ENCODE measurements at places on chromosomes 12 and 14.

GRCh38 chr14:102516531-102517391 lies 7.2 kb upstream of the ANKRD9 start:
- peak overlapping the region; percentile 75 for H3K4me3 ChIP-seq
- DNase-seq = no peak
- H3K36me3 ChIP-seq = no peaks in the 10 kb centered on the region
- peak overlapping the region; percentile 36 for H3K27ac ChIP-seq
- H3K27me3 ChIP-seq = no peaks in the 10 kb centered on the region

- H3K27ac ChIP-seq = no peak overlapping the region
- H3K27me3 ChIP-seq = no peaks in the 10 kb centered on the region
- peaks cover 7% of the 10 kb centered on the region for H3K4me1 ChIP-seq
- H3K4me3 ChIP-seq = no peak overlapping the region
- DNase-seq = no peak
- no peaks in the 10 kb centered on the region for H3K36me3 ChIP-seq
These were observed 6.3 kb upstream of the USP44 start for GRCh38 chr12:95557625-95558024.

- no peaks in the 10 kb centered on the region for H3K4me1 ChIP-seq
- no peak overlapping the region for H3K27ac ChIP-seq
- no peak overlapping the region for H3K4me3 ChIP-seq
- H3K27me3 ChIP-seq = peaks cover 7% of the 10 kb centered on the region
These were observed 44.0 kb upstream of the HIF1A start for GRCh38 chr14:61651355-61651754.

DNA sequence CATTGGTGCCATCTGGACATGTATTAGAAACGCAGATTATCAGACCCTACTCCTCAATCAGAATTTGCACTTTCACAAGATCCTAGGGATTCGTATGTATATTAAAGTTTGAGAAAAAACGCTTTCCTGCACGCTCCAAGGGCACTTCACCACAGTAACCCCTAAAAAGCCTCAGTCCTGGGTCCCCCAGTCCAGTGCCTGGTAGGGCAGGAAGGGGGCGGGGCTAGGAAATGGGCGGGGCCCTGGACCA lies 369 bp downstream of the DEPDC4 start:
- peak overlapping the region; percentile 91 for H3K27ac ChIP-seq
- DNase-seq = no peak
- H3K4me1 ChIP-seq = no peaks in the 10 kb centered on the region
- no peaks in the 10 kb centered on the region for H3K36me3 ChIP-seq
- no peaks in the 10 kb centered on the region for H3K27me3 ChIP-seq
- peak overlapping the region; percentile 88 for H3K4me3 ChIP-seq

DNA sequence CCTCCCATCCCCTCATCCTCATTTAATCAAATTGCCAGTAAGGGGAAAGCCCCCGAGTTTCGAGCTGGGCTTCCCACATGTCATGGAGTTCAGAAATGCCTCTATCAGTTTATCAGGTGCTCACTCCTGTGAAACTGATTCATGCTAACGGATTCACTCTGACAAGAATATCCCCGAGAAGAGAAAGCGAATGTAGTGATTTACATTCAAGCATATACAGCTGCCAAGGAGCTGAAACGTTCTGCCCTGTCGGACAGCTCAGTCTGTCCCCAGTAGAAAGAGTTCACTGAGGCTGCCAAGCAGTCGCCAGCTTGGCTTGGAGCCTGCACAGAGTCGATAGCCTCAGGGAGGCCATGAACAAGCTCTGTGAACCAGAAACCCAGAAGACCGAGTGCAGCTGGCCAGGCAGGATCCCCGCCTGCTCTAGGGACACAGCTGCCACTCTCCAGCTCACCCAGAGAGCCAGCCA lies 88.4 kb downstream of the TMCC3 start:
- no peaks in the 10 kb centered on the region for H3K27me3 ChIP-seq
- H3K4me3 ChIP-seq = no peak overlapping the region
- H3K27ac ChIP-seq = no peak overlapping the region

GRCh38 chr14:88989911-88990310 lies 165.5 kb downstream of the TTC8 start:
- no peak for DNase-seq
- peaks cover under 1% of the 10 kb centered on the region for H3K27me3 ChIP-seq
- no peaks in the 10 kb centered on the region for H3K4me1 ChIP-seq
- H3K36me3 ChIP-seq = no peaks in the 10 kb centered on the region

- no peaks in the 10 kb centered on the region for H3K36me3 ChIP-seq
- H3K27me3 ChIP-seq = no peaks in the 10 kb centered on the region
- no peak overlapping the region for H3K4me3 ChIP-seq
These were observed 49.3 kb downstream of the SLC25A21 start for GRCh38 chr14:37122919-37123639.

- H3K4me1 ChIP-seq = no peaks in the 10 kb centered on the region
- DNase-seq = no peak
- no peak overlapping the region for H3K27ac ChIP-seq
- no peak overlapping the region for H3K4me3 ChIP-seq
These were observed 21.7 kb downstream of the STYK1 start for GRCh38 chr12:10652192-10652591.

GRCh38 chr14:81187832-81188522 lies 32.8 kb downstream of the GTF2A1 start:
- H3K36me3 ChIP-seq = peaks cover 24% of the 10 kb centered on the region
- DNase-seq = no peak
- H3K27ac ChIP-seq = no peak overlapping the region

- H3K36me3 ChIP-seq = no peaks in the 10 kb centered on the region
- H3K4me1 ChIP-seq = no peaks in the 10 kb centered on the region
- DNase-seq = no peak
- no peak overlapping the region for H3K4me3 ChIP-seq
- no peaks in the 10 kb centered on the region for H3K27me3 ChIP-seq
These were observed 23.2 kb downstream of the TEAD4 start for GRCh38 chr12:2982361-2982760.

- H3K4me3 ChIP-seq = peak overlapping the region; percentile 42
- H3K27me3 ChIP-seq = peaks cover 35% of the 10 kb centered on the region
- H3K27ac ChIP-seq = no peak overlapping the region
- H3K4me1 ChIP-seq = no peaks in the 10 kb centered on the region
These were observed 46.2 kb downstream of the BCAT1 start for GRCh38 chr12:24902511-24903328.

DNA sequence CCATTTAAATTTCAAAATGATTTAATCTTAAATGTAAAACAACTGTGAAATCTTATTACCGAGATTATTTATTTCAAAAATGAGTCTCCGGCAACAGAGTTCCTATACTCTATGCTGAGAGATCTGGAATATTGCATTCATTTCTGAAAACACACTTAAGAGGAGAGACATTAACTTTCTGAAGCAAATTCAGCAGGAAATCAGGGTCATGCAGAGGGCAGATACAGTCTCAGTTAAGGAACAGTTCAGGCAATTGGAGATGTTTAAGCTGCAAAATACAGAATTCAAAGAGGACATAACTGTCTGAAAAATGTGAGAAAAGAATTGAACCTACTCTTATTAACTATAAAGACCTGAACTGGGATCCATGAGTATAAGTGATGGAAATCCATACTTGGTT lies 320.7 kb downstream of the PAWR start:
- H3K27ac ChIP-seq = no peak overlapping the region
- no peaks in the 10 kb centered on the region for H3K36me3 ChIP-seq
- peaks cover 5% of the 10 kb centered on the region for H3K4me1 ChIP-seq
- DNase-seq = no peak
- no peaks in the 10 kb centered on the region for H3K27me3 ChIP-seq
- H3K4me3 ChIP-seq = no peak overlapping the region

GRCh38 chr12:46908236-46908935 lies 82.6 kb upstream of the SLC38A4 start:
- DNase-seq = peak; percentile 27
- H3K4me3 ChIP-seq = no peak overlapping the region
- peak overlapping the region; percentile 12 for H3K27ac ChIP-seq
- no peaks in the 10 kb centered on the region for H3K27me3 ChIP-seq

- no peak for DNase-seq
- H3K4me3 ChIP-seq = no peak overlapping the region
- no peaks in the 10 kb centered on the region for H3K4me1 ChIP-seq
- no peak overlapping the region for H3K27ac ChIP-seq
- H3K27me3 ChIP-seq = no peaks in the 10 kb centered on the region
These were observed 9.8 kb downstream of the ZNF605 start for GRCh38 chr12:132946246-132946820.

DNA sequence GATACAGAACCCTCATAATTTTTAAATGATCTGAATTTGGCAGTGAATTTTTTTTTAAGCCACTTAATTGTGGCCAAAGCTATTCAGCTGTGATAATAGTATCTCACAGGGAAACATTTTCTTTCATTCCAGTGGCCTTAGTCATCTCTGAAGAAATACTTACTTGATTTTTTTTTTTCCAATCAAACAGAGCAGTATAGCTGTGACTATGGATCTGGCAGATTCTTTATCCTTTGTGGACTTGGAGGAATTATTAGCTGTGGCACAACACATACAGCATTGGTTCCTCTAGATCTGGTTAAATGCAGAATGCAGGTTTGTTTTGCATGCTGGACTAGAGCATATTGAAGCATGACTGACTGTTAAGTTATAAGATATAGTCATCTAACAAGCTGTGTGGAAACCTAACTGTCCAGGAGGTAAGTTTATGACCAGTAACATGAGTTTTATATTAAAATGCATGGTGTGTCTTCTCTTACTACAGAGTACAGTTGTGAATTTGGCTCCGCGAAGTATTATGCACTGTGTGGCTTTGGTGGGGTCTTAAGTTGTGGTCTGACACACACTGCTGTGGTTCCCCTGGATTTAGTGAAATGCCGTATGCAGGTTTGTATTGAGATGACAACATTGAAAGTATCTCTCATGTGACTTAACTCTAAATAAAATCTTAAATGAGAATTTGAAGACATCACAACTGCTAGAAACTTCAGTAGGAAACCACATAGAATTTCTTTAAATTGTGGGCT lies 1.9 kb downstream of the SLC25A3 start:
- peaks cover 4% of the 10 kb centered on the region for H3K4me1 ChIP-seq
- H3K4me3 ChIP-seq = peak overlapping the region; percentile 84
- peak; percentile 59 for DNase-seq
- peak overlapping the region; percentile 95 for H3K27ac ChIP-seq
- H3K27me3 ChIP-seq = no peaks in the 10 kb centered on the region

DNA sequence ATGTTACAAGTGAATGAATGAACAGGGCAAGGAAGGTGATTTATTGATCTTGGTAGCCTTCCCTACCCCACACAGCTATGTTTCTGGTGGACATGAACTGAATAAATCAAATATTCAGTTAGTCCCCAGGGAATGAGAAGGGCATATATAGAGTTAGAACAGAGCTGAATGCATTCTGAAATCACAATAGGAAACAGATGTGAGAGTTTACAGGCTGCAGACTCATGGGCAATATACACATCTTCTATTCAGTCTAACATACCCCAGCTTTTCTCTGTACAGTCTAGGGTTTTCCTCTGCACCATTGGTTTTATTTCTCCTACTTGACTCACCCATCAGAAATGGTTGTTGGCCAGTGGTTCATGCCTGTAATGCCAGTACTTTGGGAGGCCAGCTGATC lies 7.3 kb upstream of the STX2 start:
- H3K4me3 ChIP-seq = no peak overlapping the region
- H3K36me3 ChIP-seq = no peaks in the 10 kb centered on the region
- H3K27me3 ChIP-seq = no peaks in the 10 kb centered on the region
- peak overlapping the region; percentile 59 for H3K27ac ChIP-seq
- DNase-seq = no peak

DNA sequence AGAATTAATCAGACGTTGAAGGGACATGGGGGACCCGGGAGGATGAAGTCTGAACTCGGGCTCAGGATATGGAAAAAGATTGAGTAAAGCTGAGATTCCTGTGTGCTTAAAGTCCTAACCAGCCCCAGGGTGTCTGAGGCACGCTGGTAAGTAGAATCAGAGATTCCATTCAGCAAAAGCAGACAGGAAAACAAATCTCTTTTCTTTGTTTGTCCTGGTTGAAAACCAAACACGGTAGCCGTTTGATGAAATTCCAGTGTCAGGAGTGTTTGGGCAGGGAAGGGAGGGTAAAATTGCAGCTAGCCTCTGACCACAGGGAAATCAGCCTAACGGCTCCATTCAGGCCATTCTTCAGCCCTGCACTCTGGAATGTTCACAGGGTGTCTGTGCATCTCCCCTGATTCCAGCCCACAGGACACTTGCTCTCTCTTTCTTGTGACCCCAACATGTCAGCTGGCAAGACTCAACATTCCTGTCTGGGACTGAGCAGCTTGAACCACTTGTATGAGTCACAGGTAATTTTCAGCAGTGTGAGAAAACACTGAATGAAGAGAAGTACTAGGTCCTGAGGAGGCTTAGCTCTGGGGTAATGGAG lies 31.0 kb downstream of the NINJ2 start:
- no peaks in the 10 kb centered on the region for H3K27me3 ChIP-seq
- DNase-seq = no peak
- H3K36me3 ChIP-seq = no peaks in the 10 kb centered on the region

DNA sequence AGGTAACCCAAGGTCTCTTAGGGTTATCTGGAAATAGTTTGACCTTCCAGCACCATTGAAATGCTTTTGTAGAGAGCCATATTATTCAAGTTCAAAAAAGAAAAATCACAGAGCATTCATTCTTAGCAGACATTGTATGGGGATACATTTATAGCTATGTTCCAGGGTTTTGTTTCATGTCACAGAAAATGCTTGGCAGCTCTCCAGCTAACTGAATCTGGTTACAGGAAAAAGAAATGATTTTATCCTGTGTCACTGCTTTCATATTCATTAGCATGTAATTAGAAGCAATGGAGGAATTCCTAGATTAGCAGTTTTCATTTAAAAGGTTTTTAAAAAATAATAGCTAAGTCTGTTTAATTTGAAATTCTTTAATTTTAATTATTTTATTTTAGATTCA lies 78.9 kb downstream of the SNAPC1 start:
- no peaks in the 10 kb centered on the region for H3K27me3 ChIP-seq
- H3K36me3 ChIP-seq = no peaks in the 10 kb centered on the region
- no peak overlapping the region for H3K27ac ChIP-seq
- no peak for DNase-seq
- H3K4me1 ChIP-seq = no peaks in the 10 kb centered on the region
- no peak overlapping the region for H3K4me3 ChIP-seq

- H3K4me3 ChIP-seq = no peak overlapping the region
- peaks cover 18% of the 10 kb centered on the region for H3K4me1 ChIP-seq
- DNase-seq = no peak
- no peaks in the 10 kb centered on the region for H3K36me3 ChIP-seq
These were observed 63.5 kb downstream of the DYRK2 start for GRCh38 chr12:67712011-67712410.

DNA sequence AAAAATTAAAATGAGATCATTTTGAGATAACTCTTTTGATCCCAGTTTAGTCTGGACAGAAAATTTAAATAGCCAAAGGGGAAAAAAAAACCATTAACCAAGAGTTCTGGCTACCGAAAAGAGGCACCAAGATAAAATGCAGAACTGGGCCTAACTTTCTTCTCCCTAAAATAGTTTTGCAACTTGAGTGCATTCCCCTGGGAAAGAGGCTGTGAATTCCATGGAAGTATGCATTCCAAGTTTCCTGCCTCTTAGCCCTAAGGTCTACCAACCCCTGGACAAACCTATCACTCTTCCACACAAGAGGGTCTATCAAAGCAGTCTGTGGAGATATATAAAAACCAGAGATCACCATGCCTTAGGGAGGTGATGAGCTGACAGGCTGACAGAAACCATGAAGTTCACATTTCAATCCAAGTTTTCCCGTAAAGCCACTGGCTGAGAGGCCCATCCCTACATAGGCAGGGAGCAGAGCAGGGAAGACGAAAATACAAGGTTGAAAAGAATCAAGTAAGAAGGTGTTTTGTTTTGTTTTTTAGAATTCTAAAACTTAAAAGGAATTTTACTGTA lies 33.8 kb downstream of the DCP1B start:
- no peak overlapping the region for H3K4me3 ChIP-seq
- no peak overlapping the region for H3K27ac ChIP-seq
- H3K36me3 ChIP-seq = peaks cover 14% of the 10 kb centered on the region
- DNase-seq = no peak

GRCh38 chr14:103501041-103501870 lies 21.4 kb downstream of the CKB start:
- no peaks in the 10 kb centered on the region for H3K4me1 ChIP-seq
- H3K27ac ChIP-seq = no peak overlapping the region
- H3K4me3 ChIP-seq = no peak overlapping the region
- no peaks in the 10 kb centered on the region for H3K27me3 ChIP-seq
- peaks cover 55% of the 10 kb centered on the region for H3K36me3 ChIP-seq

All from large intestine (tissue), 12 donors.